ENCODE measurements at places on chromosomes 1 and 21.

GRCh38 chr1:243595527-243596210 is 254.4 kb downstream of the AKT3 start:
- no peak for DNase-seq

GRCh38 chr1:197521118-197521739 is 253.2 kb downstream of the CRB1 start:
- peak; percentile 65 for DNase-seq

DNA sequence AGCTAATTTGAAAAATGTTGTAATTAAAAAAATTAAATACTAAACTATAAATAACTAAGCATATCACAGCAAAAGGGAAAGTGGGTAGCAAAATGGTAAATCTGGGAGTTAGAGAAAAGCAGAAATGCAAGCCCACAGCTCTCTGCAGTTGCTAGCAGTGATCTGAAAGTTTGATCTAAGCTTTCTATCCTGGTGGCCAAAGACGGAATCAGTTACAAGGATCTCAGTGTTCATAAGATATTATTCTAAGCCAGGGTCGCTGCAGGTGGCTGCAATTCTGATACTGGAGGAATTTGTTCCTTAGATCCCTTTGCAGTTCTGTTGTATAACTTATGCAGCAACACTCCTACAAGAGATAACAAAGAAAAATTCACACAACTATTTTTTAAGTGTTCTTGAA is 363.7 kb downstream of the SETD4 start:
- no peak for DNase-seq

- DNase-seq, result no peak
Observed at GRCh38 chr1:19825298-19825697, 10.2 kb upstream of the RNF186 start.

GRCh38 chr21:20026543-20026942 is 971.7 kb upstream of the NCAM2 start:
- DNase-seq, result no peak

DNA sequence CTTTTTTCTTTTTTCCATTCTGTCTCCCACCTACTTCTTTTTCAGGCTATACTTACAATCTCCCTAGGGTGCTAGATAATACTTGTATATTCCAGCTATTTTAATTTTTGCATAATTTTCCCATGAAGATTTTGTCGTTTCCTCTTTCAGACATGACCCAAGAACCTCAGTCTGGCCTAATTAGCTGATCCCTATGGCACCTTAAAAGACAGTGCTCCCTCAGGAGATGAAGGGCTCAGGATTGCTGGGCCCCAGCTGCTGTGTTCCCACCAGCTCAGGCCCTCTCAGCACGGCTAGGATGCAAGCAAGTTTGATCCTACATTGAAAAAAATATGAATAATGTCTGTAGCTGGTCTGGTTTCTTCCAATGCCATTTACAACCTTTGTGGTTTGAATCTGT is 55.0 kb upstream of the RGS5 start:
- no peak for DNase-seq

All from KBM-7 (cell line).